GM12892 (cell line): ENCODE measurements at places on chromosomes 7 and 10.

DNA sequence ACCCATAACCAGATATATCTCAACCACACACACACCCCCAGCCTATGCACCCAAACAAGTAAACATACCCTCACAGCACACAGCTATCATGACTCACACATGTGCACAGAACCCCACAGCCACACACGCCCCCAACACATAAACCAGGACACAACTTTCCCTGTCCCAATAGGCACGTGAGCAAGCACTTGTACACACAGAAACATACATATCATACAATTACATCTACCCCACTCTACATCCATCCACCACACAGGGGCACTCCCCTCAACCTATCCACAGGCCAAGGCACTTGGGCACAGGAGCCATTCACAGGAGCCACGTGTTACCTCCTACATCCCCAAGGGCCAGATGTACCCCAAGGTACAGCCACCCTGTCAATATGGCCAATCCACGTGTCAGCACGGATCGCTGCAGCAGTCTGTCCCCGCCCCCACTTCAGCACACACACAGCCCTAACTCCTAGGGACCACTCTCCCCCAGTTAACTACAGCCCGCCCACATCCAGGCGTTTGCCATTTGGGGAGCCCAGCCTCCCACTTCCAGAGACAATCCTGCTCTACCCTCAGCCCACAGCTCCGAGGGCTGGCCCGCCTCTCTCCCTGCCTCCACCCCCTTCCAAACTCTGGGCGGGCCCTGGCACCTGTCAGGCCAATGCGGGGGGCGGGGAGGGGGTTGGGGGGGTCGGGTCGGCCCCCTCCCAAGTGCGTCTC lies 163.5 kb downstream of the SH3PXD2A start:
- DNase-seq = peak; percentile 58

GRCh38 chr7:117164620-117165019 lies 158.2 kb downstream of the WNT2 start:
- no peak for DNase-seq

GRCh38 chr10:28343987-28344895 lies 41.4 kb upstream of the MPP7 start:
- DNase-seq = no peak

DNA sequence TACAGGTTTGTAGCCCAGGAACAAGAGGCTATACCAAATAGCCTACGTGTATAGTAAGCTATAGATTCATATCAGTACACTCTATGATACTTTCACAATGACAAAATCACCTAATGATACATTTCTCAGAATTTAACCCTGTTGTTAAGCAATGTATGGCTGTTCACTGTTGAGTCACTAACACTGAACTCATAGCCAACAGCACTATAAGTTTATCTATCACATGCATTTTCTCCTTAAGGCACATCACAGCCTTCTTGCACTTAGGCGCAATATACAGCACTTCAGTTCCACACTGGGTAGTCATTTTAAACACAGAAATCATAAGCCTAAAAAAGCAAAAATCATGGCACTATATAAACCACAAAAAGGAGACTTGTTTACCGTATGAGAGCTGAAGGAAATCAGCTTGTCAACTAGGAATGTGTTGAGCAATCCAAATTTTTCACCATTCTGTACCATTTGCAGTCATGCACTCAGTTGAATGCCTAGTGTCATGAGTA lies 45.6 kb downstream of the ZNF438 start:
- DNase-seq = no peak
